Brain (organoid and tissue), 16 donors: ENCODE measurements at places on chromosomes 4 and X.

GRCh38 chrX:101491943-101492342 lies 6.7 kb downstream of the ARMCX4 start:
- DNase-seq: no peak

DNA sequence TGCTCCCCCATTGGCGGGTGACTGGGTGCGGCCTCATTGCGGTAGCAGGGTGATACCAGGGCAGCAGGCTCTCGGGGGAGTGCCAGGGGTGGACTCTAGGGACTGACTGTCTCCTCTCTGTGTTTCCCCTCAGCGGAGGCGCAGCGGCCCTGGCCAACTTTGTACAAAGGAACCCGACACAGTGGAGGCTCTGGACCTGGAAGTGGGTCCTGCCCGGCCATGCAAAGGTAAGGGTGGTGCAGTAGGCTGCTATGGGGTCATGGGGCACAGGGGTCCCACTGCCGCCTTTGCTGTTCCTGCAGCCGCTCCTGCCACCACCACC lies 16.3 kb downstream of the SULT1B1 start:
- no peak for DNase-seq

DNA sequence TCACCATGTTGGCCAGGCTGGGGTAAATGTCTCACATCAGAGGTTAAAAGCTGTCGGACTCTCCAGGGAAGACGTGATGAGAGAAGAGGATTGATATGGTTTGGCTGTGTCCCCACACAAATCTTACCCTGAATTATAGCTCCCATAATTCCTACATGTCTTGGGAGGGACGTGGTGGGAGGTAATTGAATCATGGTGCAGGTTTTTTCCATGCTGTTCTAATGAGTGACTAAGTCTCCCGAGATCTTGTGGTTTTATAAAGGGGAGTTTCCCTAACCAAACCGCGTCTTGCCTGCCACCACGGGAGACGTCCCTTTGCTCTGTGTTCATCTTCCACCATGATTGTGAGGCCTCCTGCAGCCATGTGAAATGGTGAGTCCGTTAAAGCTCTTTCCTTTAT lies 64.4 kb downstream of the ASMT start:
- DNase-seq: no peak

- DNase-seq: no peak
Measured at GRCh38 chrX:11756354-11757318, 1.4 kb upstream of the MSL3 start.

DNA sequence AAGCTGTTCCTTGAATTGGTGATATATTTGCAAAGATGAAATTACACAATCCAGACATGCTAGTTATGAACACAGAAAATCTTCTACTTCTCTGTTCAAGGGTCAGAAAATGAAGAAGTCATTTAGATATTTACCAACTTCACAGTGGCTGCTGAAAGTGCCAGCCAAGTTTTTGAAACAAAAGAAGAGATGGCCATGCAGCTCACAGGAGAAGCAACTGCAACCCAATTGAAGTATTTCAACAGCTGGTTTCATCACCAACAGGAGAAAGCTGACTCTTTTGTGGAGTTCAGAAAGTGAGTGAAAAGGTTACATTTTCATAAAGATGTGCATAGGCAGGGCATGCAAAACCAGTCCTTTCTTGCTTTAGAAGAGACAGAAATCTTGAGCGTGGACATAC lies 70.1 kb upstream of the LSM6 start:
- no peak for DNase-seq
